ENCODE measurements at places on chromosomes 6 and 20. TPM values are rescaled to one million over a fixed set of nuclear protein-coding genes. Genes with fewer than 3 reads are reported as not detected.

GRCh38 chr6:132344811-132345210, 56.5 kb downstream of the MOXD1 start:
- DNase-seq = no peak

UBE2C gene
- total RNA-seq = 279 TPM

CFAP61 gene
- total RNA-seq = not detected

DNA sequence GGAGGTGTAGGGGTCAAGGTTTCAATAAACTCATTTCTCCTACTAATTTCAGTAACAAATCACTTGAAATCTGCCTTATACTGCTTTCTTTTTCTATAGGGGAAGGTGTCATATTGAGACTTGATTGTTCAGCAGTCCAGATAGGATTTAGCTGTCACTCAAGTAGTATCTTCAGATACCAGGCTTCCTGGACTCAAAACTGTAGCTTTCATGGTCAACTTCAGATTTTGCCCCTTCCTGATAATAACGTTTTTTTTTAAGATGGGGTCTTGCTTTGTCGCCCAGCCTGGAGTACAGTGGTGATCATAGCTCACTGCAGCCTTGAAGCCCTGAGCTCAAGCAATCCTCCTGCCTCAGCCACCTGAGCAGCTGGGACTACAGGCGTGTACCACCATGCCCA, 77.8 kb downstream of the JAG1 start:
- DNase-seq = no peak

DNA sequence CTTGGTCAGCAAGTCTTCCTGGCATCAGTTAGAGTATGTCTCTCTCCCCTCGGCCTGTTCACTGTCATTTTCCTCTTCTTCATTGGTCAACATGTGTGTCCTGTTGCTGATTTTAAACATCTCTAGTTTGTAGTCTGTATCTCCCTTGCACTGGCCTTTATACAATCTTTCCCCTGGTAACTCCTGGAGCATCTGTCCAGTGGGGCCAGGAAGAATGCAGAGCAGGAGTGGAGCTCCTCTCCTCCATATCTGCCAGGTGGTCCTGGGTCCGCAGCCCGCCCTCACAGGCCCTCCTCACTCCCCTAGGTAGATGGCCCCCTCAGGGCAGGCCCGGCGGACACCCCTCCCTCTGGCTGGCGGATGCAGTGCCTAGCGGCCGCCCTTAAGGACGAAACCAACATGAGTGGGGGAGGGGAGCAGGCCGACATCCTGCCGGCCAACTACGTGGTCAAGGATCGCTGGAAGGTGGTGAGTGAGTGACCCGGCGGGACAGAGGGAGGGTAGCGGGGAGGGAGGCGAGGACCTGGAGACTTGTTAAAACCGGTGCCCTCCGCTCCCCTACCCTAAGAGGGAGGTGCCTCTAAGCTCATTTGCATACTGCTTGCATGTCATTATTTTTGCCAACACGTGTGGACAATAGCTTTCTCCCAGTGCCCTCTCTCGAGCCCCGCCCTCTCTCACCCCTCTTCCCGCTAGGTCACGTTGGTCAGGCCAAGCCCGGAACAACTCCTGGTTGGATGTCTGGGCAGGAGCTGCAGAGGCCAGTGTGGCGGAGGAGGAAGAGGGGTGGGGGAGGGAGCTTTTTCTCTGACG, 3.2 kb downstream of the TTBK1 start:
- no peak for DNase-seq

SLC26A8 gene
- not detected for total RNA-seq

DNA sequence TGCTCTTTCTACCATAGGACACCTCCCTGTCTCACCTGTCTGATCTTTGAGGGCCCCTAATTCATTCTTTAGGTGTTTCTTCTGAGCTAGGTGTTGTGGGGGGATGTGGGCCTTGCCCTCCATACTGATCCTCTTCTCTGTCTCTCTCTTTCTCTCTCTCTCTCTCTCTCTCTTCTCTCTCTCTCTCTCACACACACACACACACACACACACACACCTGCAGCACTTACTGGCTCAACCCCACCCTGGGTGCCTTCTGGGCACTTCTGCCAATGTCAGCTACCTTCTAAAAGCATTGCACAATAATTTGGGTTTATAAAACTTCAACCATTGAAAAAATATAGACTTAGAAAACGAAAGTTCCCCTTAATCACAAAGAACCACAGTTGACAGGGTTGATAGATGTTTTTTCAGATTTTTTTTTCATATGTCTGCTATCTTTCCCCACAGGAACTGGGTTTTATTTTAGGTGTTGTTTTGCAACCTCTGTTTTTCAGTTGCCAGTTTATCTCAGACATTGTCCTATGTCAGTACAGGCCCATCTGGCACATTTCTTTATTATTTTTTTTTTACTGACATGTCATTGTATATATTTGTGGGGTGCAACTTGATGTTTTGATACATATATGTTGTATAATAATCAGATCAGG, 28.1 kb downstream of the PKIG start:
- no peak for DNase-seq

GRCh38 chr20:48676125-48676524, 151.7 kb downstream of the PREX1 start:
- DNase-seq = no peak

ATF6B gene
- 29.8 TPM for total RNA-seq

- peak; percentile 28 for DNase-seq
Observed at GRCh38 chr6:135145063-135145800, 35.9 kb upstream of the MYB start.

CD24 gene
- 21.5 TPM for total RNA-seq

- DNase-seq = no peak
Observed at GRCh38 chr20:57548177-57549058, 12.5 kb upstream of the PCK1 start.

- DNase-seq = no peak
Observed at GRCh38 chr6:105651969-105652368, 249.1 kb upstream of the PREP start.
